ENCODE measurements at places on chromosomes 12 and 14.

GRCh38 chr14:100433428-100433814, 110.3 kb downstream of the SLC25A47 start:
- no peak for DNase-seq

GRCh38 chr12:89593873-89594272, 68.0 kb upstream of the POC1B start:
- DNase-seq: no peak

DNA sequence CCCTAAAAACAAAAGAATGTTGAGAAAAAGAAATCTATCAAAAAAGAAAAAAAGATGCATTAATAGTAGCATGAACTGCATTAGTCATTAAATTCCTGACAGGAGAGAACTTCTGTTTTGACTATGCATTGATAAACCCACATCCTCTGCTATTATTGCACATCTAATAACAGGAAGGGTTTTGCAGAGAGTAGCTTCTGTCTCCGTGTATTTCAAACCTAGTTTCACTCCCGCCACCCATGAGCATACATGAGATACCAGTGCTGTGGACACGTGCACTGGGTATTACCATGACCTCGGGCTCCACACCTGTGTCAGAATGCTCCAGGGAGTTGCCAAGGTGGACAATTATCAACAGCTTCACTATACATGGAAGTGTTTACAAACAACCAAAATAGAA, 449.1 kb upstream of the SOX5 start:
- no peak for DNase-seq

- no peak for DNase-seq
These were observed 381.6 kb downstream of the FOXG1 start for GRCh38 chr14:29148221-29148620.

DNA sequence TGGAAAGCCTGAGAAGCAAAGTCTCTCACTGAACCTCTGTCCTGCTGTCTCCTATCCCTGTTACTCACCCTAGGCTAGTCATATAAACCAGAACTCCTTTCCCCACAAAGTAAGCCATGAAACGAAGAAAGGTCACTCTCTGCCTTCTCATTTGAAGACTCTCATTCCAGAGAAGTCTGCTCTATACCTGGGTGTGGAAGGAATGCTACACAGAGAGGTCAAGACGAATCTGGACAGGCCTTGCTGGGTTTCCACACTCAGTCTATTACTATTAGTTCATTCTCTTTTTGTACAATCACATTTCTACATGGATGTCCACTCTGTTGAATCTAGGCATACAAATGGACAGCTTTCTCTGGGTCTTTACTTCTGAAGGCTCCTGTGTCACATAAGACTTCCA, 2.4 kb upstream of the AEBP2 start:
- no peak for DNase-seq

- no peak for DNase-seq
These were observed 17.5 kb downstream of the SLC6A12 start for GRCh38 chr12:196436-196835.

- no peak for DNase-seq
These were observed 99.1 kb upstream of the CCND2 start for GRCh38 chr12:4174417-4174816.

- DNase-seq: no peak
These were observed 35.5 kb downstream of the HECTD1 start for GRCh38 chr14:31172084-31172483.

- DNase-seq: no peak
These were observed 57.0 kb downstream of the TECPR2 start for GRCh38 chr14:102419716-102420115.

DNA sequence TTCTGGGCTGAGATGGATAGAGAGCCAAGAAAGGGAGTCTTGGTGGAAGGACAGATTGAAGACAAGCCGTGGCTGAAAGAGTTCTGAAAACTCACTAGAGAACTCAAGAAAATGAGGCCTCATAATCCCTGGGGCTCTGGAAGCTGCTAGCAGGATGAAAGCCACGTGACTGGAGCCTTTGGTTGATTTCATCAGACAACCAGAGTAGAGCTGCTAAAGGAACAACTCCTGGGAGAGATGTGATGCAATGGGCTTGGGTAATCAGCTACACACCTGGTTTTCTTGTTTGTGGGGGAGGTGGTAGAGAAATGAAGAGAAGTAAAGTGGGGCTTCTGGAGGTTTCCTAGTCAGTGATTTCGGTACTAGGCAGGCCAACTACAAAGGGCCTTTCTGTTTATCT, 13.4 kb downstream of the CSRNP2 start:
- no peak for DNase-seq

- DNase-seq: no peak
These were observed 810.8 kb upstream of the ATXN7L3B start for GRCh38 chr12:73726881-73727280.

GRCh38 chr14:61089126-61089750, 108.2 kb downstream of the SLC38A6 start:
- no peak for DNase-seq

All from stimulated activated CD4-positive, alpha-beta T cell treated with anti-CD3 and anti-CD28 coated beads, Interleukin-1b, Interleukin-23, amount 100 ng/mL, for 1 hour (primary cell).